Amygdala (tissue), 56 donors: ENCODE measurements at places on chromosomes 12 and 14.

- DNase-seq = peak; percentile 14
Measured at GRCh38 chr14:85934123-85934885, 404.4 kb downstream of the FLRT2 start.

DNA sequence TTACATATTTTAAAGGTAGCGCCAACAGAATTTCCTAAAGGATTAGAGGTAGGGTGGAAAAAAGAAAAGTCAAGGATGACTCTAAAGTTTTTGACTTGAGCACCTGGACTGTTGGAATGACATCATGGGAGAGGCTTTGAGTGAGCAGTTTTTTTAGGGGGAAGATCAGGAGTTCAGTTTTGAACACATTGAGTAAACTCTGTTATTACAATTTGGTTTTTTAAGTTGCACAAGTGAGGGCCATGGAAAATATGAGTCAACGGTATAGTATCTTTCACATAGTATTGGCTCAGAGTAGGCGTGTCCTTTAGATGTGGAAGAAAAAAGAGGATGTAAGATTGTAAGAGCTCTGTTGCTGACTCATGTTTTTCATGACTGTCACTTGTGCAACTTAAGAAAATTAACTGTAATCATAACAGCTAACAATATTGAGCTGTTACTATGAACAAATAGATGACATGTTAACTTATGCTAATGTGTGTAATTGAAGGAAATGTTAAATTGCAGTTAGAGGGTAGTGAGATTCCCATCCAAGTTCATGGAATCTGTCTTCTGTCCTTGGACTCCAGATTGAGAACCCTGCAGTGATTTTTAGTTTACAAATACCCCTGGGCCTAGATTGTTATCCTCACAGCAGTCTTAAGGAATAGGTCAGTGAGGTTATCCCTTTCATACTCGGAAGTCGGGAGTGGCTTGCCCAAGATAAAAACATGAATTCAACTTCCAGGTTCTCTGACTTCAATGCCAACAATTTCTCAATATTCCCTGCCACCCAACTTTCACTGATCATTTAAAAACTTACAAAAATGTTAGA, 48.2 kb upstream of the ATP2B1 start:
- no peak for DNase-seq

DNA sequence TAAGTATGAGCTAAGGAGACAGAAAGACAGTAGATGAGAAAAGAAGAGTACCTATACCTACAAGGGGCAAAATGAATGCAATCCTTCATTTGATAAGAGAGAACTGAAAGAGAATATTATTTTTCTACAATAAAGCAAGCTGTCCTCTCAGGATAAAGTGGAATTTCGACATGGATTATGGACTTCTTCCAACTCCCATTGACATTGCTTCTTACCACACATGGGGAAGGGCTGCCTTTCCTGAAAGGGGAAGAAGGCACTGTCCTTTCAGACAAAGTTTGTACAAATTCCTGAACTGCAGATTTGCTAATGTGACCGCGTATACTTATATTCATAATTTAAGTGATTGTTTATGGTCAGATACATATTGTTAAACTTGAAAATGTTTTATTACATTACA, 4.3 kb upstream of the HEBP1 start:
- no peak for DNase-seq

DNA sequence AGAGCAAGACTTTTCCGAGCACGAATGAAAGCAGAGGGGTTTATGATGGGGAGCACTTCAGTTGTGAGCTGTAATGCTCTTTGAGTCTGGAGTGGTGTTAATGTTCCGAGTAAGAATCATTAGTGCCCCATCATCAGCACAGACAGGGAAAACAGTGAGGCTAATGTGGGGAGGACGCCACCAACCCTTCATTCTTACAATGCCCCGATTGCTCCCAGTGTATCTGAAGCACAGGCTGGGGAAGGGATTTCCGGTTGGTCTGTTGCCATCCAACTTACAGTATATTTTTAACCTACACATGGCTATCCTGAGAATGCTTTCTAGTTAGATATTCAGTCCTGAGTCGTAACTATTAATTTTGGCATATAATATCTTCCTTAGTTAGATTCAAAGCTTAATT, 141.6 kb downstream of the APAF1 start:
- DNase-seq = no peak

DNA sequence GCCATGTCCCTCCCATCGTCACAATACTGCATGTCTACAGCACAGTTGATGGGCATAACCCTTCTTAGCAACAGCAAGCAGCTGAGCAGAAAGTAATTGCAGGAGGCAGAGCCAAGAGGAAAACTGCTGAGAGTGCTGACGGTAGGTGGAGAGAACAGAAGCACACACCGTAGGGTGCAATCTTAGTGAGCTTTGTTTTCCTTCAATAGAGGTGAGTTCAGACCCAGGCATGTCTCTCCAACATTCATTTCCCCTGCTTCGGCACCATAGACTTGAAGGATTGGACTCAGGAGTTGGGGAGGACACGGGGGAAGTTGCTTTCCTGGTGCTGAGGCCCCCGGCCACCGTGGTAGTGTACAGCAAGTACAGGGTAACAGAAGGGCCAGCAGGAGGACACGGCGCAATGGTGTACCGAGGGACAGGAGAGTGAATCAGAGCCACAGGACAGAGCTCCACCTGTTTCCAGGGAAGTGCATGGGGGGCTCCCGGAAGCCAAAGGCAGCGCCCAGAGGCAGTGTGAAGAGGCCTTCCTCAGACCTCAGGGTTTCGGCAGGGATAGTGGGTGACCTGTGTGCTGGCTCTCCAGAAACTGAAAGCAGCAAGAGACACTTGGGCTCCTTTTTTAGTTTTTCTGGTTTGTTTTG, 36.3 kb upstream of the SINHCAF start:
- no peak for DNase-seq

DNA sequence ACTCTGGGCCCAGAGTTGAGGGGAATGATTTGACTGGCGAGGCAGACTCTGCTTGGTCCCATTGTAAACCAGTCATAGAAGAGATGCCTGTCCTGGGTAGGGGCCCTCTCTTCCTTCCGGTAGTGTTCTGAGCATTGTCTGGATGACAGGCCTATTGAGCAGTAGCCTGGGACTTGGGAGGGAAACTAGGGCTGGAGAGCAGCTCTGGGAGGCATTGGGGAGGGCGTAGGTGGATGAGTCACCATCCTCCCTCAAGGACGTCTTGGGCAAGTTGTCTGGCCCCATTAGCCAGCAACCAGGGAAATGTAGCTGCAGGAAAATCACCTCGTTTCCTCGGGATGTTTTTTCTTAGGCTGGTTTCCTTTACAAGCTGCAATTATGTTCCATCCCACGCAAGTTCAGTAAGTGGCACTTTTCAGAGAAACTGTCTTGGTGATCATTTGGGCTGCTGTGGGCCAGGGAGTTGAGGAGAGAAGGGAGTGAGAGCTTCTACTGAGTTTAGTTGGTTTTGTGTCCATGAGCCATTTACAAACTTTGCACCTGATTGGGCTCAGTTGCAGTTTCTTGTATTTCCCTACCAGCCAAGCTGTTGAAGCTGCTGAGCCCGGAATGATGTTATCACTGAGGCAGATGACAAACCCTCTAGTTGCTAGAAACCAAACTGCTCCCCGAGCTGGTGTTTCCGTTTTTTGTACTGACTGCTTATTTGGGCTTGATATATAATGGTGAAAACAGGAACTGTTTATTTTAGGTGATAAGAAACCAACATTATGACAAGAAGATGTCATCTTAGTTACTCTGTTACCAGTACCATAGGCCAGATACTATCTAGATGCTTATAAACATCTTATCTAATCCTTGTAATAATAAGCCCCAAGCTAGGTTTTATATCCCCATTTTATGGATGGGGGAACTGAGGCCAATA, 147.6 kb downstream of the CHST11 start:
- no peak for DNase-seq

DNA sequence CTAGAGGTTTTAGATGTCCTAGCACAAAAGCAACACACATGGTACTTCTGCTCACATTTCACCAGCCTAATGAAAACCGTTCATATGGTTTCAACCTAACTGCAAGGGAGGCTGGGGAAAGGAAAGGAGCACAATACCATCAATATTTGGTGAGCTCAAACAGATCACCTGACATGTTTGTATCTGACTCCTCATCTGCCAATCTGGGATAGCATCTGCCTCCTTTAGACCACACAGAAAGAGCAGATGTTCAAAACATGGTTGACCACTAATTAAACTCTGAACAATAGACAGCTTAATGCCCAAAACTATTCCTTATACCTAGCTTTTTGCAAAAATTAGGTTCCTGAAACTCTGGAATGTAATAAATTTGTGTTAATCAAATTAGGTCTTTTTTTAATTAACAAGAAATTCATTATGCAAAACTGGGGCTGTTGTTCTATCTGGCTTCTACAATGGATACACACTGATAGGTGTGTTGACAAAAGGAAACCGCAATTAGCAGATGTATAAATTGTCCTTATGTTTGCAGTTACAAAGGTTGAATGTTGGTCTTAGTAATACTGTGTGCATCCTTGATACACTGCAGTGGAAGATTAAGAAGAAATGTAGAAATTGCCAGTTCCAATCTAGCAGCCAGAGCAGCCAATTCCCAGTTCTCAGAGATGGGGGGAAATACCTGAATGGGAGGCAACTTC, 89.3 kb downstream of the DUSP6 start:
- no peak for DNase-seq

DNA sequence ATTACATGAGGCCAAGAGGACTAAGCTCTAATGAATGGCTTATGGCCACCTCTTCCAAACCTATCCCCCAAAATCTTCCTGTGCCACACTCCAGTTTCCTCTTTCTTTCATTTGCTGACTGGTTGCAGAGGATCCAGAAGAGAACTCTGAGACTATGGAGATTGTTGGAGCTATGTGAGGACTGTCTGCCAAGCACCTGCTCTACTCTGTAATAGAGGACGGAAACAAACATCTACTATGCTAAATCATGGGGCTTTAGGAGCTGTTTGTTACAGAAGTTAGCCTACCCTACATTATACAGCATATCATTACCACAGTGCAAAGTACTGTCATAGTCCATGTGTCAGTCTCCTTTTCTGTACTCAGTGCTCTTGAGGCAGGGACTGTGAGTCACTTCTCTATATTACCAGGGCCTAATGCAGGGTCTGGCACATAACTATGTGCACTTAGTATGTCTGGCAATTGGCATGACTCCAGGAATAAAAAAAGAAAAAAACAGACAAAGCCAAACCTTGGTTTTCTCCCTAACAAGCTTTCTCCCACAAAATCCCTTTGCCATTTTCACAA, 95.1 kb downstream of the RPAP3 start:
- DNase-seq = no peak

DNA sequence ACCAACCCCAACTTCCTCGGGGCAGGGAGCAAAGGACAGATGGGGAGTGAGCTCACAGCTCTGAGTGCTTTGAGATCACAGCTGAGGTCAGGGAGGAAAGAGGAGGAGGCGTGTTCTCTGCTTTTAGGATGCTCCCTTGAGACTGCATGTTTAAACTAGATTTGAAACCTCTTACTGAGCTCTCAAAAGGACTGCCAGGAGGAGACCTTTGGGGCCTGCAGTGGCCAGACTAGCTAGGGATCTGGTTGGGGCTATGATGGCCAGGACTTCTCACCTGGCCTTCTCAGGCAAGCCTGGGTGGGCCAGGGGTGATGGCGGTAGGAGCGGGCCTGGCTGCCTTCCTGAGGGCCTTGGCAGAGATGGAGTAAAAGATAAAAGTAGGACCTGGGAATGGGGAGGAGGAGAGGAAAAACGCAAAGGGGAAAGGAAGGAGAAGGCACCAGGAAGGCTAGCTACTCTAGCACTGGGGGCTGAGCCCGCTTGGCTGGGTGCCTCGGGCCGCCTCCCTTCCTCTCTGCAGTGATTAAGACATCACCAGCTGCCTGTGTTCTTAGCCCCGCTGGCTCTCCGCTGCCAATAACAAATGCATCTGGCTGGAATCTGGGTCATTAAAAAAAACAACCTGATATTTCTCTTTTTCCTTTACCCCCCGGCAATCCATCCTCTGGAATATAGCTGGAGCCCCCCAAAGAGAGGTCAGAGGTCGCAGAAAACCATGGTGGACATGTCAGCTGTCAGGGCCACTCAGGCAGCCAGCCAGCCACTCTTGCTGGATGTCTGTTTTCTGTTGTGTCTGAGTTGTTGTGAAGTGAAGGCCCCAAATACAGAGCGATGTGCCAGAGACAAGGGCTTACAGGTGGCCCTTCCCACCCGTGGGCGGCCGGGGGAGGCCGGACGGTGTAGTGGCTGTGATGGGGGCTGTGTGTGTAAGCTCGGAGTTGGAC, 141.3 kb downstream of the TSPAN9 start:
- peak; percentile 40 for DNase-seq

- DNase-seq = peak; percentile 30
Measured at GRCh38 chr12:52391618-52392002, 6.2 kb upstream of the KRT84 start.

- DNase-seq = no peak
Measured at GRCh38 chr12:121792607-121793439, 665 bp downstream of the RHOF start.

DNA sequence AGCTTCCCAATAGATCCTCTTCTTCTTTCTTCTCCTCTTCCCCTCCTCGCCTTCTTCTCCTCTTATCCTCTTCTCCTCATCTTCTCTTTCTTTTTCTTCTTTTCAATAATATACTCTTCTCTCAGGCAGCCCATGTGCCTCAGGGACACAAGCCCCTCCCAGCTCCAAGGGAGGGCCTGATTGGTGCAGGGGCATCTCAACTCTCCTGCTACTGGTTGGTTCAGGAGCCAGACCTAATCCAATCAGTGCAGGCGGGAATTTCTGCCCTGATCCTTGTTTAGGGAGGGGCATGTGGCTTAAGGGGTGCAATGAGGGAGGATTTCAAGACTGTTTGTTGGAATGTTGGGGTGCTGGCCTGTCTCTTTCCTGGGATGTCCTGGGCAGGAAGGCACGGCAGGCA, 9.0 kb downstream of the SERPINA12 start:
- DNase-seq = no peak

DNA sequence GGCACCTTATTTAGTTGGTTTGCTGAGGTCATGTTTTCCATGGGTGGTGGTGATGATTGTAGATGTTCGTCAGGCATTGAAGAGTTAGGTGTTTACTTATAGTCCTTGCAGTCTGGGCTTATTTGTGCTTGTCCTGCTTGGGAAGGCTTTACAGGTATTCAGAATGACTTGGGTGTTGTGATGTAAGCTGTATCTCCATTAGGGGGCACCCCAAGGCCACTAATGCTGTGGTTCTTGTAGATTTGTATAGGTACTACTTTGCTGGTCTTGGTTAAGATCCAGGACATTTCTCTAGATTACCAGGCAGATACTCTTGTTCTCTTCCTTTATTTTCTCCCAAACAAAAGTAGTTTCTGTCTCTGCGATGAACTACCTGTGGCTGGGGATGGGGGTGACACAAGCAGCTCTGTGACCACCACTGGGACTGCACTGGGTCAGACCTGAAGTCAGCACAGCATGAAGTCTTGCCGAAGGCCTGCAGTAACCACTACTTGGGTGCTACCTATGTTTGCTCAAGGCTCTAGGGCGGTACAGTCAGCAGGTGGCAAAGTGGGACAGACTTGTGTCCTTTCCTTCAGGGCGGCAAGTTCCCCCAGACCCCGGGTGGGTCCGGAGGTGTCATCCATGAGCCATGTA, 35.8 kb upstream of the FBXO33 start:
- no peak for DNase-seq
